ENCODE measurements at places on chromosomes 16 and 17.

- no peak for DNase-seq
These were observed 17.1 kb downstream of the ACLY start for GRCh38 chr17:41901646-41902045.

- no peak for DNase-seq
These were observed 28.4 kb upstream of the SLC25A19 start for GRCh38 chr17:75317671-75318070.

- no peak for DNase-seq
These were observed 50.5 kb downstream of the ASIC2 start for GRCh38 chr17:33242375-33243124.

DNA sequence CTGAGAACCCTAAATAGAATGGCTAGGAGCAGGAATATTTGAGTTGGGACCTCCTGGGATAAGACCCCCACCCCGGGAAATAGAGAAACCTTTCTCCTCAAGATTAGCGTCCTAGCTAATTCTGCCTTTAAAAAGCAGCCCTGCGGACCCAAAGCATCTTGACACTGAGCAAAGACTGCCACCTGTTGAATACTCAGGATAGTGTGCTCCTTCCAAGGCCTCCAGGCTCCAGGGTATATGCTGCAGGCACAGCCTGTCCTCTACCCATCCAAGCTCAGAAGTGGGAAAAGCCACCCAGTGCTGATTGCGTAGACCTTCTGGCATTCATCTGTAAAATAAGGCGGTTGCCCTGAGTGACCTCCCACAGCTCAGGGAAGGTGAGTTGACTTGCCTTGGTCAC is 456.2 kb upstream of the DYNLRB2 start:
- DNase-seq = peak; percentile 29

GRCh38 chr16:81738783-81739496 is 40.2 kb upstream of the PLCG2 start:
- no peak for DNase-seq

DNA sequence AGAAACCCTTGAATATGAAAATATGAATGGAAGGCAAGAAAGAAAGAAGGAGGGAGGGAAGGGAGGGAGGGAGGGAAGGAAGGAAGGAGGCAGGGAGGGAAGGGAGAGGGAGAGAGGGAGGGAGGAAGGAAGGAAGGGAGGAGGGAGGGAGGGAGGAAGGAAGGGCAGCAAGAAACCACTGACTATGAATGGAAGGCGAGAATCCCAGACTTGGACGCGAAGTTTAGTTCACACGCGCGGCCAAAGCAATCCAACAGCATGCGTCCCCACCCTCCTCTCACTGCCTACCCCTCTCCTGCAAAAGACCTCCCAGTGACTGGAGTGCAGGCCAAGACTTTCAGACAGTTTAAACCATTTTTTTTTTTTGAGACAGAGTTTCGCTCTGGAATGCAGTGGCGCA is 7.9 kb upstream of the SMARCD2 start:
- no peak for DNase-seq

DNA sequence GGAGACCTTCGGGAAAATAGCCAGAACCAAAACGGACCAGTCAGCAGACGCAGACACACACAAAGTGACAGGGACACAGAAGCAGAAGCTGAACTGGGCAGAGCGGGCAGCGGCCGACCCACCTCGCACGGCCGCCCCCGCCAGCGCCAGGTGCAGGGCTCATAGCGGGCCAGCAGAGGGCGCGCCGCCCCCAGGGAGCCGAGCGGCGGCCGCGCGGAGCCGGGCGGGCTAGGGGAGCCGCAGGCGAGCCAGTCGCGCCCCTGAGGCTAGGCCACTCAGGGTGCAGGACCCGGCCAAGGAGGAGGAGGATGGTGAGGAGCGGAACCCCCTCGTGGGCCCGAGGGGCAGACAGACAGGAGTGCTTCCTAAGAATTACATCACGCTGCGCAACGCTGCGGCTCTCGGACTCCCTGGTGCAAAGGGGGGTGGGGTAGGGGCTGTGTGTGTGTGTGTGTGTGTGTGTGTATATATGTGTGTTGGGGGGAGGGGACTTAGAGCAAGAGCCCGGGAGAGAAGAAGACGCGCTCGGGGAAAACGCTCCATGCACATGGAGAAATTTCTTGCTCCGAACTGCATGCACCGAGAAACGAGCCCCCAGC is 913 bp upstream of the NOG start:
- DNase-seq = peak; percentile 23

DNA sequence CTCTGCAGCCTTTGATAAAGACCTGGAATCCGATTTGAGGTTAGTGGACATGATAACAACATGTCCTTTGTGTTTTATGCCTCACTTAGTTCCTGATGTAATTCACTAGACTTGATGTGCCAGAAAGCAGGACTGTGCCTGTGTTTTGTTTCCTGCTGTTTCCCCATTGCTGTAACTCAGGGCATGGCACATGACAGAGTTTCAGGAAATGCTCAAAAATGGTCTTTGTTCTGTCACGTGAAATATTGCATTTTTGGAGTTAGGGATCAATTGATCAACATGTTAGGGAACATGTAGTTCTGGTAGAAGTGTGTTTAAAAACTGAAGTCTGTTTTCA is 32.8 kb downstream of the DHX38 start:
- DNase-seq = peak; percentile 6

DNA sequence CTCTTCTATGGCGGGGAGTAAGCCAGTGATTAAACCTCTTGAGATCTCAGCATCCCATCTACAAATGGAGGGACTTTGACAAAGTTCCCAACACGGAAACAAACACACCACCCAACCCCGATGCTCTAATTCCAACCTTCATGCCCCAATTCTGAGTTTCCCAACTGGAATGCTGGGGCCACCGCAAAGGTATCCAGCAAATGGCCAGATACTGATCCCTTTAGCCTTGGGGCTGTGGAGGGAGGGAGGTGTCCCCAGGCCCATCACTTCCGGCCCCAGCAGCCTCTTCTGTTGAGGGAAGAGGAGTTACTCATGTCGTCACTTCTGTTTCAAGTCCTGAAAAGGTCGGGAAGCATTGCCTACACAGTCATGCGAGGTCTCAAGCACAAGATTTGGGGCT is 154.8 kb upstream of the RPH3AL start:
- DNase-seq = no peak

DNA sequence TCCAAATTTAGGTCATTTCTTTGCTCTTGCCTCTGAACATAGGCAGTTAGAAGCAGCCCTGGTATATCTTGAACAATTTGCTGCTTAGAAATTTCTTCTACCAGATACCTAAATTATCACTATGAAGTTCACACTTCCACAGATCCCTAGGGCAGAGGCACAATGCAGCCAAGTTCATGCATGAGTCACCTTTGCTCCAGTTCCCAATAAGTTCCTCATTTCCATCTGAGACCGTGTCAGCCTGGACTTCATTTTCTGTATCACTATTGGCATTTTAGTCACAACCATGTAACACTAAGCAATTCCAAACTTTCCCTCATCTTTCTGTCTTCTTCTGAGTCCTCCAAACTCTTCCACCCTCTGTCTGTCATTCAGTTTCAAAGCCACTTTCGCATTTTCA is 45.0 kb downstream of the KCNJ16 start:
- DNase-seq = peak; percentile 9

DNA sequence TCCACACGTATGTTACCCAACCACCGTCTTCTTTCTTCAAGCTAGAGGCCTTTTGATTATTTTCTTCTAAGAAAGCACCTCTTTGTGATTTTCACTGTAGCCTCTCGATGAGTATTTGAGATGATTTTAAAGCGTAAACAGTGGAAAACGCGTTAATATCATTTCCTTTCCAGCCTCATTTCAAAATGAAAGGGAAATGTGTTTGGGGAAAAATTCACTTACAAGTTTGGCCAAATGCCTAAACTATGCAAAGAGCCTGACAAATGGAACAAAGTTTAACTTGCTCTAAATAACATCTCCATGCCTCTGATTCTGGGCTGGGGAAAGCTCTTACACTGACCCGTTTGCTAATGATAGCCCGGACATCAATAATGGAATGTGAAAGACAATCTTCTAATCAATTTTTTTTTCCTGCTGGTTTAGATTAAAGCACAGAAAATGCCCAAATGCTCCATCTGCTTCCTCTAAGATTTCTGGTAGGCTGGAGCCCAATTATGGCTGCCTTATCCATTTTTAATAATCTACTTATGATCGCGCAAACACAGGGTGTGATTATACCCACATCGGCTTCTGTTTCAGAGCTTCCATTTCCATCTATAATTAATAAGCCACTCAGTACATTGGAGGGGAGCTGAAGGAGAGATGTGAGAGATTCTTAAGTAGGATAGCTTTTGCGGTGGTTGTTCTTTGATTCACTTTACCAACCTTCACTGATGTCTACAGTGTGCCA is 43.5 kb downstream of the HS3ST2 start:
- no peak for DNase-seq

GRCh38 chr16:87233928-87234327 is 83.3 kb downstream of the C16orf95 start:
- peak; percentile 57 for DNase-seq

GRCh38 chr17:5127910-5128309 is 12.1 kb downstream of the USP6 start:
- no peak for DNase-seq

DNA sequence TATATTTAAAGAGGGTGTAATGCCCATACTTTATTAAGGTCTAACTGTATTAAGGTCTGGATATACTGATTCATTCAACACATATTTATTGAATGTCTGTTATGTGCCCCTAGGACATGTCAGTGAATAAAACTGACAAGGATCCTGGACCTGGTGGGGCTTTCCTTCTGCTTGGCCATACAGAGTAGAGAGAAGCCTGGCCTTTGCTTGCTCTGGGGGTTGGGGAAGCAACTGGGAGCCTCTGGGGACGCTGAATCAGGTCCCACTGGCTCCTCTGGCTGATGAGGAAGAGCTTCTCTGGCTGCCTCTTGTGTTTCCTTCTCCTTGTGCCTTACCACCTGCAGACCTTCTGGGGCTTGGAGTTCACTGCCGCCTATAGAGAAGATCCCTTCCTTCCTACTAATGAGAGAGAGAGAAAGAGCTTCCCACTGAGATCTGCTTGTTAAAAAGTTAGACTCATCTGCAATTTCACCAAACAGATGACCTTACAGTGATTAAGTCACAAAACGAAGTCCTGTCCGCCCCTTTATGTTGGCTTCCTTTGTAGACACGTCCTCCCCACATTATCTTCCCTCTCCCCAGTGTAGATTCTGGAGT is 49.7 kb downstream of the MSI2 start:
- no peak for DNase-seq

DNA sequence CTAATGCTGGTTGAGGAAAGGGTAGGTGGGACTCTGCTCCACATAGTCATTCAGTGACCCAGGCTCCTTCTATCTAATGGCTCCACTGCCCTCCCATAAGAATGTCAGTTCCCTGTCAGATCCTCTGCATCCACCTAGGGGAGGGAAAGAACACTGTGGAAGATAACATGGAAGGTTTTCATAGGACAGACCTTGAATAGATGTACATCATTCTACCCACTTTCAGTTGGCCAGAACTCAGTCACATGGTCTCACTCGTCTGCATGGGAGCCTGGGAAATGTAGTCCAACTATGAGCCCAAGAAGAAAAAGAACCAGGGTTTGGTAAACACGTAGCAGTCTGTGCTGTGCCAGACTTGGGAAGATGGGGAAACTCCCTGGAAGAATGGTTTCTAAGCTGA is 27.1 kb upstream of the SCNN1B start:
- no peak for DNase-seq

DNA sequence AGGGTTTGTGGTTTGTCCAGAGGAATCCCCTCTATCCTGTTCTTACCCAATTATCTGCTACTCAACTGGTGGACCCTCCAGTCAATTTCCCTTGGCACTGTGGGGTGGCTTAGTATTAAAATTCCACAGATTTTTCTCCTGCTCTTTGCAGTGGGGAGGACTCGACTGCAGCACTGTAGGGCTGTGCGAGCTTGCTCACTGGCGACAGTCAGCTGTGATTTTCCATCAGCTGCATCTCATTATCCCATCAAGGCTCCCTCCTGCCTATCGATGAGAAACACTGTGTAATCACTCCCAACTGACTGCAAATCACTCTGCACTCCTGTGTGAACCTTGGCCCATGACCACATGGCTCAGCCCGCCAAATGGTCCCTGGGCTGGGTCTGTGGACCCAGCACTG is 90.5 kb upstream of the MAF start:
- DNase-seq = no peak

DNA sequence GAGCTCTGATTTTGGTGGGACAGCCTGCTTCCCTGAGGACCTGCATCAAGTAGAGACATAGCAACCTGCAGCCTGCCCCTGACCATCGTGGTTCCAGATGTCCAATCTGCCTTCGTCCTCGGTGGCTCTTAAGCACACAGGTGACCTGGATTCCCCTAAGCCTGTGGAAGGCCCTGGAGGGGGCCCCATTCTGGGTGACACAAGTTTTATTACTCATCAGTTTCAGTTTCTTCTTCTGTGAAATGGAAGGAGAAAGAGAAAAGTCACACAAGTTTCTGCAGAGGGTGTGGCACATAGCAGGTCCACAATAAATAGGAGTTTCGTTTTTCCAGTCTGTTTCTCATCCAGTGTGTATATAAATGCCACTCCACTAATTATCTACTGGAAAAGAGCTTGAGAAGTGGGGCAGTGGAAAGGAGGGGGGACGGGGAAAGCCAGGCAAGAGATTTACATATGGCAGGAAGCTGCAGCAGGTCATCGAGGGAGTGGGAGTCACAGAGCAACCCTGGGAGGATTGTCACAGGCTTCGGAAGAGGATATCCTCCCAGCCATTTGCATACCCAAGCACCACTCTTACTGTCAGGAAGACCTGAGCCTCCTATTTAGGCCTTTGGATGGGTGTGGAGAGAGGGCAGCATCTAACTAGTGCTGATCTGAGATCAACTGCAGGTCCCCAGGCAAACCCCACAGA is 10.0 kb upstream of the NOS2 start:
- no peak for DNase-seq

DNA sequence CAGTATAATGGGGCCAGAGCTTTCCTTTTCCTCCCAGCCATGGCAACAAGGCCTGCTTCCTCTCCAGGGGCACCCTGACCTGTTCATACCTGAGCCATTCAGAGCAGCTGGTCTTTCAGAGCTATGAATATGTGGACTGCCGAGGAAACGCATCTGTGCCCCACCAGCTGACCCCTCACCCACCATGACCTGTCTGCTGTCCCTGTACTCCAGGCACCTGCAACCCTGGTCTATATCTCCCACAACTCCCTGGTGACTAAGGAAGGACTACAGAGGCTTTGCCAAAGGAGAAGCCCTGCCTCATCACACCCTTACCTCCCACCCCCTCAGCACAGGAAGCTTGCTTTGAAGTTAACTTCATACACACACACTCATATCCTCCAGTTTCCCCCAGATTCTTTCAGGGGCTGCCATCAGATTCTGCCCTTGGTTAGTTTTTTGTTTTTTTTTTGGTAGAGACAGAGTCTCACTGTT is 6.0 kb downstream of the TMEM106A start:
- DNase-seq = no peak

All from fibroblast of pulmonary artery (primary cell).